ENCODE measurements at places on chromosomes 5 and 9.

- peak; percentile 35 for DNase-seq
Observed at GRCh38 chr9:95425910-95426551, 90.7 kb downstream of the PTCH1 start.

GRCh38 chr5:76292620-76293322, 110.3 kb upstream of the IQGAP2 start:
- no peak for DNase-seq

GRCh38 chr5:15600035-15600434, 100.1 kb downstream of the FBXL7 start:
- no peak for DNase-seq

DNA sequence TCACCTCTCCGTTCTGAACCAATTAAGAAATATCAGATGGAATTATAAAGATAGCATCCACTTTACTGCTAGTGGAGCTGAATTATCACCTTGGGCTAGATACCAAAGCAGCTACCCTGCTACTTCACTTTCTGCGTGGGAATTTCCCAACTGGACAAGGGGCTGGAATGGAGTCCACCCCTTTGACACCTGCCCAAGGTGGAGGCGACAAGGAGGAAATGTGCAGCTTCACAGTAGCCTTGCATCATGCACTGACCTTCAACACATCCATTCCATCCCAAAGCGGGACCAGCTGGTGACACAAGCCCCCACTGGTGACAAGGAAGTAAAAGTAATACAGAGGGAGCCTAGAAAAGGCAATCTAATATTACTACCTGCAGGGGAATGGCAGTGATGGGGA, 30.7 kb downstream of the CTNND2 start:
- DNase-seq: no peak

- no peak for DNase-seq
Observed at GRCh38 chr5:138654281-138654867, 79.2 kb upstream of the HSPA9 start.

GRCh38 chr5:96758621-96759020, 49.1 kb downstream of the ERAP1 start:
- no peak for DNase-seq

GRCh38 chr5:33526755-33527154, 86.0 kb downstream of the TARS1 start:
- no peak for DNase-seq

GRCh38 chr5:54388811-54389210, 66.7 kb upstream of the HSPB3 start:
- DNase-seq: no peak

- peak; percentile 67 for DNase-seq
Observed at GRCh38 chr5:91293131-91293530, 90.0 kb downstream of the ARRDC3 start.

DNA sequence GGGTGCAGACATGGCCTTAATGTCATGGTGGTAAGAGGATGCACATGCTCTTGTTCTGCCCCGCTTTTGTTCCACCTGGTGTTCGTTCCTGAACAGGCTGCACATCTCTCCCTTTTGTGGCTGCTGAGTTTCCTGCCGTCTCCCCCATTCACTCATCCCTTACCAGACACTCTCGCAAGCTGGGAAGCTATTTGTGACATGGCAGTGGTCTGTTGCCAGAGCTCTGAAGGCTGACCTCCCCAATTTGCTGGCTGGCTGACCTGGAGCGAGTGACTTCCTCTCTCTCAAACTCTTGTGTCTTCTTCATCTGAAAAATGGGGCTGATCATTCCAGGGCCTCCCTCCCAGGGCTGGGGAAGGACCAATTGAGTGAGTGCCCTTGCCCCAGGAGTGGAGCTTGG, 35.9 kb downstream of the HRH2 start:
- no peak for DNase-seq

GRCh38 chr5:34676416-34676815, 20.3 kb downstream of the RAI14 start:
- DNase-seq: no peak

- DNase-seq: no peak
Observed at GRCh38 chr9:100222674-100223073, 123.6 kb downstream of the INVS start.

GRCh38 chr9:93896496-93897033, 58.6 kb downstream of the BARX1 start:
- DNase-seq: no peak

DNA sequence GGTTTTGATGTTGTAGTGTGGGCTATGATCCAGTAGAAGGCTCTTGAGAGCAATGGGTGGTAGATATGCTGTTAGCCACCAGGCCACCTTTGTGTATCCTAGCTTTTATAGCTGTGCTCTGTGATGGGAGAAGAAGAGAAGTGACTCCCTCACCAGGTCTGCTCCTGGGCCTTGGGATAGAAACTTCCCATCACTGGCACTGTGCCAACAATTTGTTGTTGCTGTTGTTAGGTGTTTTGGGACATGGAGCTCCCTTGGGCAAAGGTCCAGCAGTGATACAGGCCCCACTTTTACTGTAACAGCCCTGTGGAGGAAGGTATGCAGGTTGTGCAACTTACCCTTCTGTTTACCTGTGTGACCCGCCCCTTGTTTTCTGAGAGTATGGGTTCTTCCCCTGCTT, 570.9 kb upstream of the GRIN3A start:
- DNase-seq: peak; percentile 7

- no peak for DNase-seq
Observed at GRCh38 chr5:143922718-143923117, 110.8 kb downstream of the HMHB1 start.

- DNase-seq: no peak
Observed at GRCh38 chr5:138541511-138542179, 1.4 kb downstream of the ETF1 start.

DNA sequence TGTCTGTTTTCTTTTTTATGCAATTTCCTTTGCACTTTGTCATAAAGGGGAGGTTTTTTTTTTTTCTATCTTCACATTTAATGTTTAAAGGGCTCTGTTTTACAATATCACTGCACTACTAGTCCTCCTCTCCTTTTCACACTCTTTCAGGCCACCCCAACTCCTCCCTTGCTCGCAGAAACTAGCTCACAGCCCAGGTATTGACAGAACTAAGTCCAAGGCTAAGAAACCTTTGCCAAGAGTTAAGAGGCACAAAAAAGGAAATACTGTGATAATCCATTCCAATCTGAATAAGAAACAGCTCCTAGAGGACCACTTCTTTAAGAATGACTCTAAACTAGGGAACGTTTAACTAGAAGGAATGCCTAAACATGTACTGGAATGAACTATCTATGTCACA, 1.1 kb upstream of the FGF10 start:
- DNase-seq: no peak

DNA sequence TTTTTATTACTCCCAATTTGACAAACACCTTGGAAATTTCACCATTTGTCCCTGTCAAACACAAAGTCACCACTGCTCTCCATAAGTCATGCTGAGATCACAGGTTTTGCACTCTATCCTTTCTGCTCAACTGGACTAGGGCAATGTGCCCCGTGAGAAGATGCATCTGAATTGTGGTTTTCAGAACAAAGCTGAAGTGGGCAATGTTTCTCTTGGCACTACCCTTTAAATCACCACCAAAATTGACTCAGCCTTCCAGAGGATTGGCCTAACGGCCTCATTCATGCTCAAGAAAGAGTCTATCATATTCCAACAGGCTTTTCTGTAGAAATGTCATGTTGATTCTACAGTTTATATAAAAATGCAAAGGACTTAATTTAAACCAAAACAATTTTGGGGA, 81.0 kb upstream of the TRIO start:
- no peak for DNase-seq

- DNase-seq: no peak
Observed at GRCh38 chr9:125659201-125659840, 47.7 kb downstream of the MAPKAP1 start.

DNA sequence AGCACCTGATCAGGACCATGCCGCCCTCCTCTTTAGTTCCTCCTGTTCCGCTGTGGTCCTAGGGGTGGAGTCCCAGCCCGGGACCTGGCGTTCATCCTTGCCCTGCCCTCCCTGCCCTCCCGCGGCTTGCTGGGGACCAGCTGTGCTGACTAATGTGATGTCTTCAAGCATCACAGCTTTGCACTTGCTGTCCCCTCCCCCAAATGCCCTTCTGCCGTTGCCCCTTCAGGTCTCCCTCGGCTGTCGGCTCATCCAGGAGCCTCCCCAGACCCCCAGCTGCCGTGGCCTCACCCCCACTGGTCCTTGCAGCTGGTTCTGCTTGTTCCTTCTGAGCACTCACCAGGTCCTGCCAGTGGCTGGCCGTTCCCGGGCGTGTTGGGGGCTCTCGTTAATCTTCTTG, 19.9 kb downstream of the RXRA start:
- DNase-seq: no peak

GRCh38 chr5:172444626-172445365, 9.5 kb downstream of the SH3PXD2B start:
- DNase-seq: no peak

DNA sequence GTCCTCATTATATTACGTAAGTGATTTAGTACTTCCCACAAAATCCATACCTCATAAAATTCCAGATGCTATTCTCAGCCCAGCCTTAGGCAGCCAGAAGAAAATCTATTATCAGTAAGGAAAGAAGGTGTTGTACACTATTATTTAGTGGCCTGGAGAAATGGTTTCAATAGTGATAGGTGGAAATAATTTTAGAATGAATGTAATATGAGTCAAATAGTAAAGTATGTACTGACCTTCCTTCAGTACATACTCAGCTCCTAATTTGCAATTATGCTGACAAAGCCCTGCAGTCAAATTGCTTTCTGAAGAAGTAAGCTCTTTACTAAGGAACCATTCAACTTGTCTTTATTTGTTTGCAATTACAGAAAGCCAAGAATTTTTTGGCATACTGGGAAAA, 409.2 kb downstream of the HTR1A start:
- DNase-seq: no peak

GRCh38 chr5:148342371-148343045, 7.1 kb downstream of the SPINK9 start:
- DNase-seq: no peak

- DNase-seq: no peak
Observed at GRCh38 chr9:107592424-107592823, 102.9 kb upstream of the KLF4 start.

- peak; percentile 44 for DNase-seq
Observed at GRCh38 chr9:93290495-93291434, 106.8 kb downstream of the WNK2 start.

DNA sequence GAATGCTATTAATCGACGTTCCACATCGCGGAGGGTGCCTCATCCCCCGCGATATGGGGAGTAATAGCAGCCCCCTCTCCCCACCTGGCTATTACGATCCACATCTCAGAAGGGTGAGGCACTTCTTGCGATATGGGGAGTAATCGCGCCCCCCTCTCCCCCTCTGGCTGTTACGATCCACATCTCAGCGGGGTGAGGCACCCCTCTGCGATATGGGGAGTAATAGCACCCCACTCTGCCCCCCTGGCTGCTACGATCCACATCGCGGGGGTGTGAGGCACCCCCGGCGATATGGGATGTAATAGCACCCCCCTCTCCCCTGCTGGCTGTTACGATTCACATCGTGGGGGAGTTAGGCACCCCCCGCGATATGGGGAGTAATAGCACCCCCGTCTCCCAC, 128.5 kb downstream of the TMEM38B start:
- DNase-seq: no peak

DNA sequence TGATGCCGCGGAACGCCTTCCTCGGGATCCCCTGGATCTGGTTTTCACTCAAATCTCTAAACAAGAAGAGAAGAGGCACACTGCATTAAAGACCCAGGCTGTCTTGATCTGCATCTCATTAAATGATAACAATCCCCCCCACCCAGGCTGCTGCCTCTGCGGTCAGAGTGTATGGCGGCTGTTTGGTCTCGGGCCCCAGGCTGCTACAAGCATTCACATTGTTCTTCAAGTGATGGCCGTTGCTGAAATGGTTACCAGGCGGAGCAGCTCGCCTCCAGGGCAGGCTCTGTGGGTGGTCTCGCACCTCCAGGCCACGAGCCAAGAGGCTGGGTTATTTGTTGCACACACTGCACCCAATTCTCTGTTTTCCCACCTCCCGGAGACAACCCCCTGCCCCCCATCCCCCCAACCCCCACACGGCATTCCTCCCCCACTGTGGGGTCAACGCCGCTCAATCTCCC, 304.1 kb upstream of the PANK3 start:
- peak; percentile 25 for DNase-seq

- DNase-seq: no peak
Observed at GRCh38 chr5:139660923-139661814, 13.0 kb downstream of the CXXC5 start.

GRCh38 chr9:33193818-33194217, 26.7 kb upstream of the B4GALT1 start:
- DNase-seq: no peak

- no peak for DNase-seq
Observed at GRCh38 chr9:98329904-98330303, 74.5 kb upstream of the TBC1D2 start.

- DNase-seq: no peak
Observed at GRCh38 chr5:72281764-72282499, 38.1 kb downstream of the MRPS27 start.

- no peak for DNase-seq
Observed at GRCh38 chr5:139296862-139297326, 3.4 kb downstream of the MATR3 start.

GRCh38 chr5:26569241-26569928, 469.0 kb downstream of the CDH9 start:
- no peak for DNase-seq

- no peak for DNase-seq
Observed at GRCh38 chr5:75023368-75024159, 28.8 kb downstream of the GCNT4 start.

DNA sequence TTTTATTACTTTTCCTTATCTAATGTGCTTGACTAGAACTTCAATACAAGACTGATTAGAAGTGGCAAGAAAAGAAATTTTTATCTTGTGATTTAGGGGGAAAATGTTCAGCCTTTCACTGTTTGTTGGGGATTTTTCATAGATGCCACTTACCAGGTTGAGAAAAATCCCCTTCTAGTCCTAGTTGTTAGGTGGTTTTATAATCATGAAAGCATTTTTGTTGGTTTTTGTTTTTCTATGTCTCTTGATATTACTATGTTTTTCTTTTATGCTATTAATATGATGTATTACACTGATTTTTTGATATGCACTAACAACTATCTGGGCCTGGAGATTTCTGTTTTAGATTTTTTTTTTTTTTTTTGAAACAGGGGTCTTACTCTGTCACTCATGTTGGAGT, 134.0 kb downstream of the PARP8 start:
- DNase-seq: no peak

DNA sequence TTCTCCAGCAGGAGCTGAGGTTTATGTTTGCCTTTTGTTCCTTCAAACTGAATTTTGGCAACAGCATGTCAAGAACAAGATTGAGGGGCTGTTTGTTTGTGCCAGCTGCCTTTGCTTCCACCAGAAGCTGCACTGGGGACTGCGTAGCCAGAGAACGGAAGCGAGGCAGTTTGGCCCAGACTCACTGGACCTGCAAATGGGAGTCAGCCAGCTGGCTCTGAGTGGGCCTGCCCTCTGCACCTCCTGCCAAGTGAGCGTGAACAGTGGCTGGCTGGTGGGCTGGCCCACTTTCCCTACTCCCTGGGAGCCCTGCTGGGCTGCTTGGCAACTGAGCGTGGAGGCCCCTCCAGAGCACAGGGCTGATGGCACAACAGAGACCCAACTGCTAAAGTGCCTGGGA, 111.6 kb downstream of the GALNT10 start:
- DNase-seq: peak; percentile 34

GRCh38 chr9:326667-327066, 112.0 kb downstream of the DOCK8 start:
- DNase-seq: peak; percentile 33

GRCh38 chr9:36249189-36249588, 9.1 kb downstream of the GNE start:
- DNase-seq: no peak

- DNase-seq: no peak
Observed at GRCh38 chr5:175747539-175748060, 89.7 kb downstream of the HRH2 start.

- DNase-seq: no peak
Observed at GRCh38 chr5:162683284-162683683, 615.7 kb downstream of the GABRG2 start.

GRCh38 chr9:126429190-126429589, 102.6 kb downstream of the MVB12B start:
- no peak for DNase-seq
